ENCODE measurements at places on chromosomes 5 and 9.

- no peak for DNase-seq
Observed at GRCh38 chr9:98067184-98067583, 10.7 kb downstream of the NANS start.

GRCh38 chr5:135026645-135027265, 7.3 kb downstream of the PITX1 start:
- DNase-seq = no peak

DNA sequence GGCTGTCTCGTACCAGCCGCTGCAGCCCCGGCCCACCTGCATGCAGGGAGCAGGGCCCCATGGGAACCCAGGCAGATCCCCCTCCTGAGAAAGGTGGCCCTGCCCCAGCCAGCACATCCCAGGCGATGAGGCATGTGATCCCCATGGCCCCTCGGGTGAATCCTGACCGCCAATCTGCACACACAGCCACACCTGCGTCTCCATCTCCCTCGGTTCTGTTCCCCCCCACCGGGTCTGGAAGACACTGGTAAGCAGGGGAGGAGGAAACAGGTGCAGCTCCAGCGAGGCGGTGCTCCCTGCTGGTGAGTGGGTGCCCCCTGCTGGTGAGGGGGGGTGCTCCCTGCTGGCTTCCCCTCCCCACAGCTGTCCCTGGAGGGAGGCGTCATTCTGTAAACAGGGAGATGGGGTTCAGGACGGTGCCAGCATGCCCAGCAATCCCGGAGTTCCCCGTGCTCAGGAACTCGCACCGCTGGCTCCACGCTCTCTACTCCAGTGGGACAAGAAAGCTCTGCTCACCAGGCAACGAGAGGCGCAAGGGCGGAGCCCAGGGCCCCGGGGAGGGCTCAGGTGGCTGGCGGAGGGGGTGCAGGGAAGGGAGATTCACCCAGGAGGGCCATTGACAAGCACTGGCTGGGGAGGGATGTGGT, 28.4 kb upstream of the SLC12A7 start:
- peak; percentile 84 for DNase-seq

DNA sequence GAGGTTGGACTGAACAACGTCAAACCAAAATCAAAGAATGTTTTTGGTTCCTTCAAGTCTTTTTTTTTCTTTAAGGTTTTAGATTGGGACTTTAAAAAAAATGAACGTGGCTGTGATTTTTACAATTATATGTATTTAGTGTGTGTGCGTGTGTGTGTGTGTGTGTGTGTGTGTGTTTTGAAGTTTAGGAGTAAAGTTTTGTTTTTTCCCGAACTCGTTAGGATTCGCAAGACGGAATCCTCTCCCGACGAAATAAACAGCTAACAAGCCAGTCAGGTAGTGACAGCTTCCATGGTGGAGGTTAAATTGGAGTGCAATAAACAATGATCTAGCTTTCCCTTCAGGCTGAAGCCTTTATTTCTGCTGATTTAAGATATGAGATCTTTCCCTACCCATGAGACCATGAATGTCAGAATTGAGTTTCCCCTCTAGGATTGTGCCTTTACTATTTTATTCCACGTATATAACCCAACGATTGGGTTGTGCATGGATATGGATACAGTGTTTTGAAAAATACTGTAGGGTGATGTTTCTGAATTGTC, 1.2 kb downstream of the KIAA1958 start:
- DNase-seq = no peak

- DNase-seq = no peak
Observed at GRCh38 chr9:95032580-95033341, 284.7 kb downstream of the FANCC start.

- DNase-seq = no peak
Observed at GRCh38 chr9:131112374-131113154, 12.8 kb upstream of the NUP214 start.

- DNase-seq = no peak
Observed at GRCh38 chr5:89869346-89869745, 540.2 kb downstream of the CETN3 start.

DNA sequence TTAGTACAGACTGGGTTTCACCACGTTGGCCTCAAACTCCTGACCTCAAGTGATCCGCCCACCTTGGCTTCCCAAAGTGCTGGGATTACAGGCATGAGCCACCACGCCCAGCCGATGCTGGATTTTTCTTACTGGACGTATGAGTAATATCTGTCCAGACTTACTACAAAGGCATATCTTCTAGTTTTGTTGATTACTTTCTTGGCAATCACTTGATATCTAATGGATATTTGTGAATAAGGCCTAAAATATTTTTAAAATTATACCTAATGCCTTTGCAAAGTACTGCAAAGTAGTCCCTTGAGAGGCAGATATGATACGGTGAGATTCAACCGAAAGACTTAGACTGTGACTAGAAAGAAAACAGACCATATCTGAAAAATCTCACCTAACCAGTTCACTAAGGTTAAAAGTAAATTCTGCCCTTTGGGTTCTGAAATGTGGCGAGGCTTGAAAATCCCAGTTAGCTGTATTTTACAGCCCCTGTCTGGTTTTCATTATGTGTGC, 152.1 kb downstream of the GNAQ start:
- no peak for DNase-seq

DNA sequence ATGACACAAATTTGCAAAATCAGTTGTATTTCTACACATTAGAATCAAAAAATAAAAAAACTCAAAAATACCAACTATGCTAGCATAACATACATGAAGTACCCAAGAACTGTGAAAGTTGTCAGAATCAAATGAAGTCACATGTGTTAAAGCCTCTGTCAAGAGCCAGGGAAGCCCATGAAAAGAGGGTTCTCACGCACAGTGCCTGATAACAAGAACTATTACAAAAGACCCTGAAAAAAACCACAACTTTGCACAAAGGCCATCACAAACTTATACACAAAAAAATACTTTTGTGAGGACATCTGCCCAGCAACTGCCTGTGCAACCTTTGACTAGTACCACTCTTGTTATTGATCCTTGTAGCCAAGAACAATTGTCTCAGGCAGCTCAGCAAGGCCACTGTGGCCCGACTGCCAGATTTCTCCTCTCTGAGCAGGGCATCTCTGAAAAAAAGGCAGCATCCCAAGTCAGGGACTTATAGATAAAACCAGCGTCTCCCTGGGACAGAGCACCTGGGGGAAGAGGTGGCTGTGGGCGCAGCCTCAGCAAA, 28.9 kb upstream of the HNRNPA0 start:
- no peak for DNase-seq

- DNase-seq = no peak
Observed at GRCh38 chr5:67997892-67998457, 217.6 kb upstream of the PIK3R1 start.

- peak; percentile 45 for DNase-seq
Observed at GRCh38 chr5:370311-370958, 48.9 kb downstream of the AHRR start.

- no peak for DNase-seq
Observed at GRCh38 chr5:56323505-56323904, 90.4 kb upstream of the ANKRD55 start.

GRCh38 chr5:178385496-178385890, 152.9 kb upstream of the PHYKPL start:
- DNase-seq = no peak

DNA sequence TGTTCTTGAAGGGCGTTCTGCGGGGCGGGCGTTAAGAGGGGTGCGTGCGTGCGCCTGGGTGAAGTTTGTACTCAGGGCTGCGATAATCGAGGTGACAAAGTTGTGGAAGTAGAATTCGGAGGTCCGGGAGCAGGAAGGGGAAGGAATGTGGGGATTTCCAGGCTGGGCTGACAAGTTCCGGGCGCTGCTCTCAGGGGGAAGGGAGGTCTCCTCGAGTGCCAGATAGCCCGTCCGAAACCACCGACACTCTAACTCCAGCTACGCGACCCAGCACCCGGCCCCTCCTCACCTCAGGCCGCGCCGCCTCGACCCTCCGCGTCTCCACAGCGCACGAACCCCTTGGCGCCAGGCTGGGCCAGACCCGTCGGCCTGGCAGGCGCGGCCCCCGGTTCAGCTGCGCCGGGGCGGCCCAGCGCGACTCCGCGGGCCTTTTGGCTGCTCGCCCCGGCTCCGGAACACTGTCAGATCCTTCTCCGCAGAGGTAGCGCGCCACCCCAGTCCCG, at the start of gene IL6ST:
IL6ST (minus strand) TSS at position 469 of the 503 bp plus-strand sequence. CDS start 18,685 bp downstream, outside the sequence.
- peak; percentile 77 for DNase-seq

DNA sequence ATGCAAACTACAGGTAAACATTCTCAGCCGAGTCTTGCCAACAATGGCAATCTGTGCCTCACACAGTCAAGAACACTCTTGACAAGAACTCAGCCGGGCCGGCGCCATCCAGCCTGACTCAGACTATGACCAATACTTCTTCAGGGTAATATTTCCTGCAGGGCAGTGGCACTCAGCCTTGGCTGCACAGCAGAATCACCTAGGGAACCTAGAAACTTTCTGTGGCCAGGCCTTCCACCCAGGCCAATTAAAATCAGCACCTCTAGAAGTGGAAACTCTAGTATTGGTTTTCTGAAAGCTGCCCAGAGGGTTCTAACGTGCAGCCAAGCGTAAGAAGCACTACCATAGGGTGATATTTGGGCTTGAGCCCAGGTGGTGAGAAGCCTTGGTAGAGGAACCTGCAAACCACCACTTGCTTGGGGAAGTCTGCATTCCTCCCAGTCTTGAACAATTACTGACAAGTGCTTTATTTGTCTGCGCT, 120.6 kb downstream of the TTLL11 start:
- peak; percentile 71 for DNase-seq

GRCh38 chr5:140555747-140556312, 1.4 kb downstream of the SRA1 start:
- no peak for DNase-seq

DNA sequence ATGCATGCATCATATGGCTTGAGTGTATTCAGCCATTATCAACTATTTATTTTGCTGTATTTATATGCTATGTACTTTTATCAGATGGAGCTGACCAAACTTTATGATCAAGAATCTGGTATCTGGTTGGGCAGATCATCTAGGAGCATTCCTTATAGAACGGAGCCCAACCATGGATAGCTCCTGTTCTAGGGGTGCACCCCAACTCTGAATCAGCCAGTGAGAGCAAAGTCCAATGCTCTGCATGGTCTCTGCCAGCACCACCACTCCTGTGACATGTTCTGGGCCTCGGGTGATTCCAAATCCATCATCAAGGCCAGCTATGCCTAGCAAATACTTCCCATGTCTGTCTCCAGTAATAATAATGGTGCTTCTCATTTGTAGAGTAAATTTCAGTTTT, 517.5 kb downstream of the AGTPBP1 start:
- no peak for DNase-seq

DNA sequence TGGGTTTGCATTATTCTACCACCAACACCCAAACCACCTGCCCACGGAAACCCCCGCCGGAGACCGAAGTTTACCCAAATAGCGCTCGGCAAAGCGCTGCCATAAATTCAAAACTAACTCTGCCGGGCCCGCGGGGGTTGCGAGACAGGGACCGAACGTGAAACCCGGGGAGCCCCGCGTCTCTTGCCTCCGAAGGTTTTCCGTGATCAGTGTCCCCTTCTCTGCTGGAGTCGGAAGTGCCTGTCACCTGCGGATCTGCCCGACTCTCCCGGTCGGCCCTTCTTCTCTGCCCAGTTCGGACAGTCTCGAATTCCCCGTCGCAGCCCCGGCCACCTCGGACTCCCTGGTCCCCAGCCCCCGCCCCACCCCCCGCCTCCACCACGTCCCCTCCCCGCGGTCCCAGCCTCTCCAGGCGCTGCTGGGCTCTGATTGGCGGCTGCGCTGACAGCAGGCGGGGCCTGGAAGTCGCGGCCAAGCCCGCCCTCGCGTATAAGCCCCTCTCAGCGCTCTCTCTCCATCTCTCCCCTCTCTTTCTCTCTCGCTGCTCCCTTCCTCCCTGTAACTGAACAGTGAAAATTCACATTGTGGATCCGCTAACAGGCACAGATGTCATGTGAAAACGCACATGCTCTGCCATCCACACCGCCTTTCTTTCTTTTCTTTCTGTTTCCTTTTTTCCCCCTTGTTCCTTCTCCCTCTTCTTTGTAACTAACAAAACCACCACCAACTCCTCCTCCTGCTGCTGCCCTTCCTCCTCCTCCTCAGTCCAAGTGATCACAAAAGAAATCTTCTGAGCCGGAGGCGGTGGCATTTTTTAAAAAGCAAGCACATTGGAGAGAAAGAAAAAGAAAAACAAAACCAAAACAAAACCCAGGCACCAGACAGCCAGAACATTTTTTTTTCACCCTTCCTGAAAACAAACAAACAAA, at the start of gene RORB:
RORB (plus strand) TSS at position 517 of the 929 bp plus-strand sequence. CDS start 642 bp downstream, outside the sequence.
- DNase-seq = peak; percentile 82

- DNase-seq = peak; percentile 81
Observed at GRCh38 chr9:98860871-98861293, 53.4 kb downstream of the GALNT12 start.

- no peak for DNase-seq
Observed at GRCh38 chr9:88813638-88814209, 177.5 kb upstream of the S1PR3 start.

DNA sequence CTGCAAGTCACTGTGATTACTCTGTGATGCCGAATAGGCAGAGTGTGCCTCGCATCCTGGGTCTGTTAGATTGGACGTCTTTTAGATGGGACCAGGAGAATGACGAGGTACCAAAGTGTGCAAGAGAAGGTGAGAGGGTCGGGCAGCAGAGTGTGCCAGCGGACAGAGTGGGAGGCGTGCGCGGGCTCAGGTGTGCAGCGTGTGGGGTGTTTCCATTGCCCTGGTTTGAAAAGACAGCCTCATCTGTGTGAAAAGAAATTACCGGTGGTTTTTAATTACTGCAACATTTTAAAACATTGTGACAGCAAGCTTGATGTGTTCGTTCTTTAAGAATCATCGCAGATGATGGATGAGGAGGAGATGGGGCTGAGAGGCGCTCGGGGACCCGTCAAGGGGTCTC, 4.2 kb upstream of the FAM163B start:
- no peak for DNase-seq

Data from adrenal gland (tissue), 19 donors.